Testis (tissue), 5 donors: ENCODE measurements at places on chromosomes 12 and 14.

DNA sequence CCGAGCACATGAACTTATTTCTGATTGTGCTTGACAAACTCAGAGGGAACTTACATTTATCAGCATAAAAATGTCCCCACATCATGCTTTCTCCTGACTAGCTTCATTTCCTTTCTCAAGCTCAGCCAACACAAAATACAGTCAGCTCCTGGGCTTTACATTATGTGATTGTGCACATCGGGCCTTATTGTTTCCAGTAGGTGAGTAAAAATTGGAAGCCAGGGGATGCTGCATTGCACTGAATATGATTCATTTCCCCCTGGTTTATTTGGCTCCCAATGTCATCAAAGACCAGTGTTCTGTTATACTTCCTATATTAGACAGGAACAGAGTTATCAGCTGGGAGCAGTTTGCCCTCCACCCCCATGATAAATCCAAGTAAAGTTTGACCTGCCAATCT, 521.8 kb downstream of the RMST start:
- no peak for DNase-seq

DNA sequence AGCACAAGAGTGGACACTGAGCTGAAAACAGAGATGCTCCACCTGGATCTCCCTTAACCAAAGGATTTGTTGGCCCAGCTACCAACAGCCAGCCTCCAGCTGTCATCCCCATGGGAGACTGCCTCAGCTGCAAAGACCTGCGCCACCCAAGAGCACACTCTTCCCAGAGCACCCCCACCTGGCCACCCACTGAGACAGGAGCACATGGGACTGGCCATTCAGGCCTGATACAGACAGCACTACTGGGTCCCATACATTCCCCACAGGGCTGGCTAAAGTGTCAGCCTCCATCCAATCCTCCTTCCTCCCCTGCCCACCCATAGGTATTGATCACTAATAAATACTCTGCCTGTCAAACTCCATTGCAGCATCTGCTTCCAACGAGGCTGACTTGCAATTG, 241.5 kb downstream of the BCL11B start:
- no peak for DNase-seq

DNA sequence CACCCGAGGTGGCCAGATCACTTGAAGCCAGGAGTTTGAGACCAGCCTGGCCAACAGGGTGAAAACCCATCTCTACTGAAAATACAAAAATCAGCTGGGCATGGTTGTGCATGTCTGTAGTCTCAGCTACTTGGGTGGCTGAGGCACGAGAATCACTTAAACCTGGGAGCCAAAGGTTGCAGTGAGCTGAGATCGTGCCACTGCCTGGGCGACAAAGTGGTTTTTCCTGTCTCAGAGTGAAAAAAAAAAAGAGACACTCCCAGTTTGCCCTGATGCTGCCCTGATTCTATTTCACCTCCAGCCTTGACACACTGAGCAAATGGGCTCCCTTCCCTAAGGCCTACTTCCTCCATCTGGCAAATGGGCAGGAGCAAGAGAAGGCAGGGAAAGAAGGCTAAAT, 28.5 kb upstream of the PLEK2 start:
- DNase-seq: no peak

DNA sequence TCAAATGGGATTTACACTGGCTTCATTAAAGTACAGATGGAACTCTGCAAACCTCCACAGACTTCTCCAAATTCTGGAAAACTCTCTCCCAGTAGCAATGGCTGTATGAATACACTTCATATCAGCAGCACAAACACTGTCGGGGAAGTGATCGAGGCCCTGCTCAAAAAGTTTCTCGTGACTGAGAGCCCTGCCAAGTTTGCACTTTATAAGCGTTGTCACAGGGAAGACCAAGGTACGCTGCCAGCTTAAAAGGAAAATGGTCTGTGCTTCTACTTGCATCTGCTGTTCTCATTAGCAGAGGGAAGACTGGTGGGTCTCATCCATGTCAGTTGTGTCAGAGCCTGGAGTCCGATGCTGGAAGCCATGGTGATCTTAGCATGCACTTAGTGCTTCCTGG, 71.0 kb downstream of the GNS start:
- DNase-seq: no peak

DNA sequence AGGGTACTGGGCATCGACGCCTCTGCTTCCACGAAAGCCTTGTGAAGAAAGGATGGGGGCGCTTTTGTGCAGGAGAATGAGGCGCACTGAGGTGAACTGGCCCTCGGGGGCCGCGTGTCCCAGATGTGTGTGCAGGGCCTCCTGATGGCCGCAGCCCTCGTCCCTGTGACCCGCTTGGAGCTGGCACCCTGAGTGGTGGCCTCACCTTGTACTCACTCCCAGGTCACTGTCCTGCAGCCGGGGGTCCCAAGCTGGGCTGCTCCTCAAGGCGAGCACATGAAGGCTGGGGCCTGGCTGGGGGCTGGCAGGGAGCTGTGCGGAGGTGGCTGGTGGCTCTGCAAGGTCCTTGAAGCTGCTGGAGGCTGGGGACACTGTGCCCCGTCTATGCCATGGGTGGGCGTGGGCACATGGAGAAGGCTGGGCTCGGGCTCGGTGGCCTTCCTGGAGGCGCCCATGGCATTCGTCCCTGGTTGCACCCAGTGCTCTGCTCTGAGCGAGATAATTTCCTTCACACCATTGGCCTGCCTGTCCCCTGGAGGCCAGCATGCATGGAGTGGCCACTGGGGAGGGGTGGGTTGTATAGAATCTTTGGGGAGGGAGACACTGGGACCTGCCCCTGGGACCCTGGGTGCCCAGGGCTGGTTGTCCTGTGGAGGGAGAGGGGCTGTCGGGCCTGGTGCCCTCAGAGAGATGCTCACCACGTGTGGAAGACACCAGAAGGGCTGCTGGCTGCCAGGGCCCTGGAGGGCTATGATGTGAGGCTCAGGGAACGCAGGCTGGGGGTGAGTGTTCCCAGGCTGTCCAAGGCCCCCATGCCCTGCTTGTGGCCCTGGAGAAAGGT, 79.3 kb downstream of the TMEM121 start:
- no peak for DNase-seq

DNA sequence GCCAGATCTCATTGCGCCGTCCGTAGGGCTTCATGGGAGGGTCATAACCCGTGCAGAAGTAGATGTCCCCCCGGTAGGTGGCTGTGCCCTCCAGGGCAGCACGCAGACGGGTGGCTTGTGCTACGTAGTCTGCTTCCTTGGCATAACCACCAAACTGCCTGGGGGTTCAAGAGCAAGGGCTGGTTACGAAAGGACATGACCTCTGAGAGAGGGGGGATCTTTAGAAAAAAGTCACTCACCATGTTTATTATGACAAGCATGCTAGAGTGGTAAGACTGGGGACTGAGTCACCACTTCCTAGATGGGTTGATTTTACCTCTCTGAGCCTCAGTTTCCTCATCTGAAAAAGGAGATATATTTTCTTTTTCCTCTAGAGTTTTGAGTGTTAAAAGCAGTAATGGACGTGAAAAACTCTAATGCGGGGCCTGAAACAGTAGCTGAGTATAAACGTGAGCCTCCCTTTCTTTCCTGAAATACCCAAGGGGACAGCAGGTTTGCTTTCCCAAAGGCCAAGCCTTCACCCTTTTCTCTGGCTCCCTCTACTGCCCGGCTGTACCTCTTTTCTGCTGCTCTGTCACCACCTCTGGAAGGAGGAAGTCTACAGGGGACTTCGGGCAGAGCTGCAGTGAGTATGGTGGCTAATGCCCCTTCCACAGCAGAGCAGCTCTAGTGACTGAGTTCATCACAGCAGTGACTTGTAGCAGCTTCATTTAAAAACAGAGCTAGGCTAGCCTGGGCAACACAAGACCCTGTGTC, 23.5 kb upstream of the GPRC5D start:
- DNase-seq: no peak

- DNase-seq: no peak
These were observed 6.2 kb downstream of the ISCU start for GRCh38 chr12:108568338-108569154.

- no peak for DNase-seq
These were observed 104.8 kb upstream of the PLEKHG7 start for GRCh38 chr12:92597997-92598396.

DNA sequence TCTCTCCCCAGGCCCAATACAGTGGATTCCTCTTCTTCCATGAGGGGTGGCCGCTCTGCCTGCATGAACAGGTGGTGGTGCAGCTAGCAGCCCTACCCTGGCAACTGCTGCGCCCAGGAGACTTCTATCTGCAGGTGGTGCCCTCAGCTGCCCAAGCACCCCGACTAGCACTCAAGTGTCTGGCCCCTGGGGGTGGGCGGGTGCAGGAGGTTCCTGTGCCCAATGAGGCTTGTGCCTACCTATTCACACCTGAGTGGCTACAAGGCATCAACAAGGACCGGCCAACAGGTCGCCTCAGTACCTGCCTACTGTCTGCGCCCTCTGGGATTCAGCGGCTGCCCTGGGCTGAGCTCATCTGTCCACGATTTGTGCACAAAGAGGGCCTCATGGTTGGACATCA, 3.8 kb downstream of the ARHGEF40 start:
- DNase-seq: no peak

- peak; percentile 56 for DNase-seq
These were observed 613 bp downstream of the ARHGEF40 start for GRCh38 chr14:21070610-21071224.

DNA sequence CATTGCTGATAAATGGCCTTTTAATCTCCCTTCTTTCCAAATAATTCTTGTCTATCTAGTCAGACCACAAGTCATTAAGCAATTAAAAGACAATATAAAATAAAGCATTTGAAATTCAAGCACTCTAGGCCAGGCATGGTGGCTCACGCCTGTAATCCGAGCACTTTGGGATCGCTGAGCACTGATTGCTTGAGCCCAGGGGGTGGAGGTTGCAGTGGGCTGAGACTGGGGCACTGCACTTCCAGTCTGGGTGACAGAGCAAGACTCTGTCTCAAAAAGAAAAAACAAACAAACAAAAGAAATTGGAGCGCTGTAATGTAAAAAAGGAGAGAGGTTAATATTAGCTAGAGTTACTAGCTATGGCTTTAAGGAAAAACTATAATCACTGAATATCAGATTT, 30.5 kb upstream of the CSRP2 start:
- DNase-seq: no peak

DNA sequence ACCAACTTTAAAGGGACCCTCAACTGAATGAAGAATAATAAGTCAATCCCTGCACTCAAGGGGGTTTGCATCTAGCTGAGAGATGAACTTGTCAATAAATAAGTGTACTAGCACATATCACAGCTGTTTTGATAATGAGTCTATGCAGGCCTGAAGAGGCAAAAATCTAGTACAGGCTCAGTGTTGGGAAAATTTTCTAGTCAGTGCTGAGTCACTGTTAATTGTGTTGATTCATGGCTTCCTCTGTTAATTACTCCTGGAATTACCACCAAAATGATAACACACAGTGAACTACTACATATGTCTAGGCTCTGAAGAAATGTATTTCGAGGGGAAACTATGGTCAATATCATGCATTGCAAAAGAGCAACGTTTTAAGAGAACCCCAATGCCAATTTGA, 18.9 kb downstream of the SNRPF start:
- no peak for DNase-seq

GRCh38 chr12:6303071-6303470, 7.4 kb upstream of the PLEKHG6 start:
- no peak for DNase-seq

DNA sequence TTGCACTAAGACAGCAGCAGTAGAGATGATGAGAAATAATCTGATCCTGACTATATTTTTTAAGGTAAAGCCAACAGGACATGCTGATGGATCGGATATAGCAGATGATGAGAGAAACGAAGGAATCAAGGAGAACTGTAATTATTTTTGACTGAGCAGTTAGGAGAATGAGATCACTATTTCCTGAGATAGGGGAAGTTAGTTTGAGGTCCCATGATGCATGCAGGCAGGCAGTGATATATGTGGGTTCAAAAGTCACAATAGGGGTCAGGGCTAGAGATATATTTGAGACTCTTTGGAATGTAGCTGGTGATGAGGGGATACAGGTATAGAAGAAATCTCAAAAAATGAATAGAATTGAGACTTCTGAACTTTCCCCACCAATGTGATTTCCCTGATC, 107.6 kb downstream of the GTF2A1 start:
- no peak for DNase-seq

GRCh38 chr14:104665114-104665656, 24.2 kb upstream of the INF2 start:
- no peak for DNase-seq

DNA sequence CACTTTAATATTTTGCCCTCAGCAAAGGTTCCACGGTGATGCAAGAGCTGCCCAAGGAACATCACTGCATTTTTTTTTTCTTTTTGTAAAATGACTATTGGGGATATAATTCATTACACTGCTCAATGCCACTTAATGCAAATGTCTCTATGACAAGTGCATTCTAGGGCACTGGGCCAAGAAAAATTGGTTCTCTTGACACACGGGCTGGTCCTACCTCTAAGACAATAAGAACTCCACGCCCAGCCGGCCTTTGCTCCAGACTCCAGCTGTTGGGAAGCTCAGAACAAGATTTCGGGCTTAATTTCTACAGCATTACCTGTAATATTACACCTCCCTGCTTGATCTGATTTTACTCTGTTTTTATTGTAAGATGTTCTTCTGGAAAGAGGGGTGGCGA, 48.8 kb upstream of the VRK1 start:
- peak; percentile 24 for DNase-seq

DNA sequence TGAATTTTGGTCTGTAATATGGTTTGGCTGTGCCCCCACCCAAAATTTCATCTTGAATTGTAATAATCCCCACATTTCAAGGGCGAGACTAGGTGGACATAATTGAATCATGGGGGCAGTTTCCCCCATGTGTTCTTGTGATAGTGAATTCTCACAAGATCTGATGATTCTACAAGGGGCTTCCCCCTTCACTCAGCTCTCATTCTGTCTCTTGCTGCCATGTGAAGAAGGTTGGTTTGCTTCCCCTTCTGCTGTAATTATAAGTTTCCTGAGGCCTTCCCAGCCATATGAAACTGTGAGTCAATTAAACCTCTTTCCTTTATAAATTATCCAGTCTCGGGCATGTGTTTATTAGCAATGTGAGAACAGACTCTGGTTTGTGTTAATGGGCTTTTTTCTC, 5.9 kb downstream of the LRRC9 start:
- no peak for DNase-seq
